ENCODE measurements at places on chromosomes 6 and 20.

GRCh38 chr6:2767657-2768524 is 2.7 kb downstream of the WRNIP1 start:
- DNase-seq, result no peak

DNA sequence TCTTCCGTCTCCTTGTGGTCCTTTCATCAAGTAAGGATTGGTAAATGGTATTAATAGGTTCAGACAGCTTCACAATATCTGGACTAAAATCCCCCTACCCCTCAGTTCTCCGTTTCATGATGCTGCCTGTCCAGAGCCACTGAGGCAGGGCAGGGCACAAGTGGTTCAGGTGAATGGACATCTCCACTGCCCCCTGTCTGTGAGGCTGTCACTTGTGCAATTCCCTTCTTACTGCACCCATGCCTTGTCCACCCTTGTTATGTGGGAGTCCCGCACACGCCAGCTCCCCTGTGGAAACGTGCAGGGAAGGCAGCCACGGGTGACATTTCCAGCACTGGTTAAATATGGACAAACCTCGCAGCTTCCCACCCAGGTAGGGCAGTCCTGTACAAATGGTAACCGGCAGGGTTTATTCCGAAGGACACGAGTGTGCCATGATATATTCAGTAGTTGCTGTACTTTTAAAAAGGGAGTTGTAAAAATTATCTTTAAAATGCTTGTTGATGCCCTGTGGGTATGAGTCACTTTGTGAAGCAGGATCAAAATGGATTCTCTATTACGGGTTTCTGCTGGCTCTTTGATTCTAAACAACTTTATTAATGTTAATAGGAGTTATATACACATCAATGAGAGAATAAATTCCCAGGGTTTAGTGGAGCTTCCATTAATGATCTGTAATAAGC is 73.5 kb downstream of the FYN start:
- no peak for DNase-seq

DNA sequence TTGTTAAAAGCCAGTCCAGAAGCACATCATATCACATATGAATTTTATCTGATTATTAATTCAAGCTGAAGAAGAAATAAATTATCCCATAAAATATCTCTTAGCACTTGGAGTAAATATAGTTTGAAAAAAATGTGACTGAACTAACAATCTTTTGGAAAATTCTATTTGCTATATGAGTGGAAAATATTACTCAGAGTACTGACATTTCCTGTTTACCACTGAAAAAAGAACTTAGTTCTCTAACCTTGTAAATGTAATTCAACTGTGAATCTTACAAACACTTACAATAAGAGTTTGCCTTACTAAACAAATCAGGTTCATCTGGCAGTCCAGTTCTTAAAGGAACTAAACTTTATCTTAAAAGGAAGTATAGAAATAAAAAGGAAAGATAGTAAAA is 44.2 kb downstream of the MOXD1 start:
- DNase-seq, result no peak

DNA sequence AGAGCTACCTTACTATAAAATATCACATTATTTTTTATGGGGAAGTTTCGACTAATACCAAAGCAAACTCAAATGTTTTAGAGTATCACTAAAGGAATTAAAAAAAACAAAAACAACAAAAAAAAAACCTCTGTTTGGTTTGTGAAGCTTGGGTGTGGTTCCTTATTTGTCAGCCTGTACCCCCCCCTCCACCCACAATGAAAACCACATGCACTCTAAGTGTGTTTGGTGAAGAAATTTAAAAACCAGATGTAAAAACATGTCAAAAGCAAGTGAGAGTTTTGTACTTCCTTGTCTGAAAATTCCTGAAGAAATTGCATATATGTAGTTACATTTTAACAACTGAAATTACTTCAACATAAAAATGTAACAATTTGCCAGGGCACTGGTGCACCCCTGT is 3.1 kb downstream of the STK38 start:
- peak; percentile 32 for DNase-seq

GRCh38 chr20:32780749-32781655 is 18.8 kb downstream of the DNMT3B start:
- no peak for DNase-seq

- no peak for DNase-seq
Observed at GRCh38 chr6:83838727-83839126, 14.4 kb upstream of the RIPPLY2 start.

GRCh38 chr20:43919686-43920403 is 5.2 kb downstream of the TOX2 start:
- DNase-seq, result no peak

GRCh38 chr6:80437801-80438200 is 331.3 kb downstream of the BCKDHB start:
- no peak for DNase-seq

GRCh38 chr6:15429141-15430110 is 183.6 kb downstream of the JARID2 start:
- DNase-seq, result no peak

DNA sequence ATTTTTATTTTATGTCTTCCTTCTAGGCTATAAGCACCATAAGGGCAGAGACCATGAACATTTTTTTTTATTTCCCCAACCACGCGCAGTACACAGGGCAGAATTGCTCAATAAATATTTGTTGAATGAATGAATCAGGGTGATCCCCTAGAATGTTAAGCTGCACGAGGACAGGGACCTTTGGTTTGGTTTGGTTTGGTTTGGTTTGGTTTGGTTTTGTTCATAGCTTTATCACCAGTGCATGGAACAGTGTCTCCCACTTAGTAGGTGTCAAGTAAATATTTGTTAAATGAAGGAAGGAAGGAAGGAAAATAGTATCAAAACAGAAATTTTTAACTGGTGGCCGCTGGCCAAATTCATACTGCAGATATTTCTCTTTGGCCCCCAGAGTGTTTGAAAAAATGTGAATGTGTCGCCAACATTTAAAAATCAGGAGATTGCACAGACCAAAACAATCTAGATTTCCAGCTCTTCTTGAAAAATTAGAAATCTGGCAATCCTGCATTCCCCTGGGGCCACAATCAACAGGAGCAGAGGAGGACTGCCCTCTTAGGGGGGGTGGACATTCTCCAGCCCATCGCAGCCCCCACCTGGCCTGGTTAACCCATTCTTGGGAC is 205.3 kb downstream of the EYA2 start:
- DNase-seq, result no peak

DNA sequence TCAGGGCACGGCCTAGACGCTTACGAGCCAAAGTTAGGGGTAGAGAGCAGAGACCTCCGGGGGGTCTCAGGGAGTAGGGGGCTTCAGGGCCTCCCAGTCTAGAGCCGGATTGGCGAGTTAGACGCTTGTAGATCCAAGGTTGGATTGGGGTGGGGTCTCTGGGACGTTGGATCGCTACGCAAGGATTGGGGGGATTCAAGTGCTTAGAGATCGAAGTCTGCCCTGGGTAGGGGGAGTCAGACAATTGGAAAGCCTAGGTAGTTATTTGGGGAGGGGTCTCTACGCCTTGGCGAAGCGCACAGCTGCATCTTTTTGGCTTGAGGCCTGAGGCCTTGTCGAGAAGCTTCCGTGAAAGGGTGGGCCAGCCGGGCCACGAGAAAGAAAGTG is 469 bp downstream of the STX16 start:
- DNase-seq, result no peak

GRCh38 chr6:142146828-142147662 is at the start of the genes NMBR and VTA1:
Gene NMBR, minus strand, starts transcription at chr6:142147122. Its CDS starts 58,464 bp downstream, at chr6:142088658.
Gene VTA1, plus strand, starts transcription at chr6:142147263. Its CDS starts 25 bp downstream, at chr6:142147288.
- peak; percentile 91 for DNase-seq

GRCh38 chr20:41185013-41185757 is 47.8 kb downstream of the PLCG1 start:
- no peak for DNase-seq

DNA sequence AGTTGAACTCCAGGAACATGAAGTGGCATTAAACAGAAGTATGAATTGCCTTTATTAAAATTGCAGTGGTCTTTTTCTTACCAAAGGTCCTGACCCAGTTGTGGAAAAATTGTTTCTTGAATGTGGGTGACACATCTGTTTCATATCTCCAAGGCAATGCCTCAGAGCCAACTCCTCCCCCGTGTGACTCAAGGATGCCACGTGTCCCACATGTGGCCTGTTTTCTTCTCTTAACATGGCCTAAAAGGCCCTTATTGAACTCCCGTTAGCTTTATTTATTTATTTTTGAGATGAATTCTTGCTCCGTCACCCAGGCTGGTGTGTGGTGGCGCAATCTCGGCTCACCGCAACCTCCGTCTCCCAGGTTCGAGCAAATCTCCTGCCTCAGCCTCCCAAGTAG is 128.4 kb upstream of the ESR1 start:
- DNase-seq, result peak; percentile 44

DNA sequence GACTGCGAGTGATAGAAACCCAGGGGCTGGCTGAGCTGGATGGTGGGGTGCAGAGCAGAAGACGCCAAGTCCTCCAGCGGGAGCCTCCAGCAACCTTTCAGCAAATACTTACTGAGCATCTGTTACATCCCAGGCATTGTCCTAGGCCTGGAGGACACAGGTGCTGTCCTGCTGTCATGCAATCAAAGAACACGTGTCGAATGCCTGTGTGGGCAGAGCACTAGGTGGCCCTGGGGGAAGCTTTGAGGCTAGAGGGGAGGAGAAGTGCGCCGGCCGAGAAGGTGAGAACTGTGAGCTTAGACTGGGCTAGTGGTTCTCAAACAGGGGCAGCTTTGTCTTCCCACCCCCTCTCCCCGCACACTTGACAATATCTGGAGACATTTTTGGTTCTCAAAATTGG is 233.6 kb downstream of the BMP7 start:
- no peak for DNase-seq

DNA sequence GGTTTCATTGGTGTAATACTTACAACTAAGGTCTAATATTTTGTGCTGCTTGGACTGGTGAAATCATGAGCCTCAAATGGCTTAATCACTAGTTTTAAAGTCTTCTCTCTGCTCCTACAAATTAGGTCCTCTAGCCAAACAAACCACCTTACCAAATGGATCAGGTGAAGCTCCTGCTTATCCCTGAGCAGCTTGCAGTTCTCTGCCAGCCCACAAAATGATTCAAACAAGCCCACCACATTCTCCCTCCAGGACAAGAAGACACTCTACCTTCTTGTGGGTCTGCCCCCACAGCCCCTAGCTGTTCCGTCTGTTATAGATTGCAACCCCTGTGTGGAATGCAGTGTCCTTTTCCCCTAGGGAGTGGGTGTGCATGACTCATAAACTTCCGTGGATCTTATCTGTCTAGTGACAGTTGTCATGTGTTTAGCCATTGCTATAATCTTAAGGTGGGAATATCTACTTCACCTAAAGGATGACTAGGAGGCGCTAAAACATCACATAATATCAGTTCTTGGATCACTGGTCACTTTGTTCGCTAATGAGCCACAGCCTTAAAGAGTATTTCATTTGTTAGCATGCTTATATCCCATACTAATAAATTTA is 940.5 kb upstream of the MANEA start:
- DNase-seq, result no peak

DNA sequence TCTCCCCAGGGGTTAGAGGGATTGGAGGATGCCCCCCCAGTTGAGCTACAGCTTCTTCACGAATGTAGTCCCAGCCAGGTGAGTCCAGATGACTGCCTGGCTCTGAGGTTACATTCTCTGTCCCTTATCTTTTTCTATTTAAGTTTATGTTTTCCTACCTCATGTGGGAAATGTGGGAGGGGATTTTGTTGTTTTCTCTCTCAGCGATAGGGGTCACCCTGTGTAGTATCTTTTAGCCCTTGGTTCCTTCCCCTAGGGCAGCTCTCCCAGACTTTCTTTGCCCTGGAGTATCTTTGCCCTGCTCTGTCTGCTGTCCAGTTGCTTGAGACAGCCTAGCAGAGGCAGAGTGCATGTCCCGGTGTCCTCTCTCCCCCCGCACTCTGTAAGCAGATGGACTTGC is 5.8 kb downstream of the FANCE start:
- no peak for DNase-seq

DNA sequence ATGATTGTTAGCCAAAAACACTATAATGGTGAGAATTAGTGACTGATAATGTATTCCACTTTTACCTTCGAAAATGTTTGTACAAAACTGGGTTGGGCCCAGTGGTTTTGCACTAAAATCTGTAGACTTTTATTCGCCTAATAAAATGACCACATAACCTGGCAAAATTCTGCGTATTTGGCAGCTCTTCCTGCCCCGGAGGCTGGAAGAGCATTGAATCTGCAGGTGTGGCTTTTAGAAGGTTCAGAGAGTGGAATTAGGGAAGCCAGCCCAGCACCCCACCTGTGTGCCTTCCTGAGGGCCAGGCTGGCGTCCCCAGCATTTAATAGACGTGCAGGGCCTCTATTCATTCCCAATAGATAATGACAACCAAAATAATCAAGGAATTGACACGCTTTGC is 256.7 kb downstream of the UST start:
- DNase-seq, result no peak

DNA sequence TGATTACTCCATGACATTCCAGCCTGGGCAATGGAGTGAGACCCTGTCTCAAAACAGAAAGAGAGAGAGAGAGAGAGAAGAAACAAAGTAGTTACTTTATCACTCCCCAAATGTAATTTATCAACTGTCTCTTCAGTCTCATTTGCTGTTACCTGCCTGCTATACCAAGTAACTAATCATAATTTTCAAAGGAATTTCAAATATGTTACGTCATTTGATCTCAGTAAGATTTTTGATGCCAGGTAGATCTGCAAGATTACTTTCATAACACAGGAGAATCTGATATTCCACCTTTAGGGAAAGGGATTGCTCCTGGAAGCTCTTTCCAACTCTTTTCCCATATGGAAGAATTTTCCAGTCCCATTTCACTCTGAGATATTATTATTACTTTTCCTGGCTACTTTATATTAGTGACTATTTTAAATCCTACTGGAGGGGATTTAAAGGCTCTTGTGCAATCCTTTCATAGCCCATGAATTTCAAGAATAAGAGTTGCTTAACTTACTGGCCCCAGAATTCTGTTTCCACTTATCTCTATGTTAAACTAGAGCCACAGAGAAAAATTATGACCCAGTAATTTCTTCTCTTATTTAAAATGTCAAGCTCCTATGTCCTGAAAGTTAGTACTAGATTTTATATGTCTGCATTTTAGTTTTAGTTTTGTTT is 390.2 kb upstream of the FLRT3 start:
- no peak for DNase-seq

DNA sequence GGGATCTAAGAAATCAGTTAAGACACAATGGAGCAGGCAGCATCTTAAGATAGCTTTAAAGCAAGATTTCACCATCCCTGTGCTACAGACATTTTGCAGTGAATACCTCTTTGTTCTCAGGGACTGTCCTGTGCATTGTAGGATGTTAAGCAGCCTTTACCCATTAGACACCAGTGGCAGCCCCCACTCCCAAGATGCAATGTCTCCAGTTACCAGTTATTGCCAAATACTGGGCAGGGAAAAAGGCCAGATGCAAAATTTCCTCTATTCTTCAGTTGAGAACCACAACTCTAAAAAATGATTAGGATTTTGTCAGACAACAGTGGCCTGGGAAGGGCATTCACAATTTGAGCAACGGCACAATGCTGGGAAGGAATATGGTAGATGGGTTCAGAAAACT is 6.1 kb downstream of the FBXO5 start:
- no peak for DNase-seq

DNA sequence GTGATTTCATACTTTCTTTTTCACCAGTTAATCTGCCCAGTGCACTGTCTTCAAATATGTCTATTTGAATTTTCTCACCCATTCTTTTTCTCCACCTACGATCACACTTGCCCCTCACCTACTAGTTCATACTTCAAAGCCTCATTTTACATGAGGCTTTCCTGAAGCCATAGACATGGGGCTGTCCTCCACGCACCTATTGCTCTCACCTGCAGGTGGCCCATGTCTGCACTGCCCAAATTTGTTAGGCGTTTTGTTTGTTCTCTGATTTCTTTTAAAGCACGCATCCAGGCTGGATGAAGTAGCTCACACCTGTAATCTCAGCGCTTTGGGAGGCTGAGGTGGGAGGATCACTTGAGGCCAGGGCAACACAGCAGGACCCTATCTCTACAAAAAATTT is 106.8 kb upstream of the RIPOR2 start:
- no peak for DNase-seq
